ENCODE measurements at places on chromosomes 4 and X. TPM values are rescaled to one million over a fixed set of nuclear protein-coding genes. Genes with fewer than 3 reads are reported as not detected.

The BBS12 gene
- total RNA-seq = 4.9 TPM

The C4orf50 gene
- total RNA-seq = 0.19 TPM

The XPNPEP2 gene
- total RNA-seq = 48.9 TPM

The CTAG1B gene
- total RNA-seq = not detected

The KCTD8 gene
- 1.7 TPM for total RNA-seq

The AVPR2 gene
- total RNA-seq = 1.4 TPM

The TENM3 gene
- 48.8 TPM for total RNA-seq

The RXFP1 gene
- total RNA-seq = not detected

The TKTL1 gene
- total RNA-seq = 1.2 TPM

The ENPEP gene
- 2.3 TPM for total RNA-seq

The CT47B1 gene
- total RNA-seq = not detected

The MGAT4D gene
- not detected for total RNA-seq

The AMOT gene
- total RNA-seq = 38.2 TPM

The DUSP21 gene
- not detected for total RNA-seq

The TMEM47 gene
- total RNA-seq = 31.4 TPM

The NUP62CL gene
- 6.1 TPM for total RNA-seq
